Ascending aorta (tissue), 2 donors: ENCODE measurements at places on chromosomes 3 and 15. TPM values are rescaled to one million over a fixed set of nuclear protein-coding genes. Genes with fewer than 3 reads are reported as not detected.

- DNase-seq: no peak
Measured at GRCh38 chr3:72593881-72594397, 254.3 kb downstream of the SHQ1 start.

DNA sequence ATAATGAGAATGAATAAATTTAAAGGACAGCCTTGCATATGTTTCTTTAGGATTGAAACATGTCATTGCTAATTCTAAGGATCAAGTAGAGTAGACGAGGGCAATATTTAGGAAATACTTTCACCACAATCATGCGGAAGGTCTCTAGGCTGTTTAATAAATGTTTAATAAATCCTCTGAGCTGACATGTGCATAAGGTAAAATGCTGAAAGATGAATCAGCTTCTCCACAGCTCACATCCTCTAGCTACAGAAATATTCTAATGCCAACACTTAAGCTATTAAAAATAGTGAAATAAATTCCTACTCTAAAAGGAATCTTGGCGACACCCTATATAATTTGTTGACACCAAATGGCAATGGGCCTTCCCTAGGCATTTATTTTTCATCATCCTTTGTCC lies 407.3 kb downstream of the TBL1XR1 start:
- no peak for DNase-seq

- DNase-seq: no peak
Measured at GRCh38 chr3:172461530-172462138, 13.4 kb upstream of the GHSR start.

DNA sequence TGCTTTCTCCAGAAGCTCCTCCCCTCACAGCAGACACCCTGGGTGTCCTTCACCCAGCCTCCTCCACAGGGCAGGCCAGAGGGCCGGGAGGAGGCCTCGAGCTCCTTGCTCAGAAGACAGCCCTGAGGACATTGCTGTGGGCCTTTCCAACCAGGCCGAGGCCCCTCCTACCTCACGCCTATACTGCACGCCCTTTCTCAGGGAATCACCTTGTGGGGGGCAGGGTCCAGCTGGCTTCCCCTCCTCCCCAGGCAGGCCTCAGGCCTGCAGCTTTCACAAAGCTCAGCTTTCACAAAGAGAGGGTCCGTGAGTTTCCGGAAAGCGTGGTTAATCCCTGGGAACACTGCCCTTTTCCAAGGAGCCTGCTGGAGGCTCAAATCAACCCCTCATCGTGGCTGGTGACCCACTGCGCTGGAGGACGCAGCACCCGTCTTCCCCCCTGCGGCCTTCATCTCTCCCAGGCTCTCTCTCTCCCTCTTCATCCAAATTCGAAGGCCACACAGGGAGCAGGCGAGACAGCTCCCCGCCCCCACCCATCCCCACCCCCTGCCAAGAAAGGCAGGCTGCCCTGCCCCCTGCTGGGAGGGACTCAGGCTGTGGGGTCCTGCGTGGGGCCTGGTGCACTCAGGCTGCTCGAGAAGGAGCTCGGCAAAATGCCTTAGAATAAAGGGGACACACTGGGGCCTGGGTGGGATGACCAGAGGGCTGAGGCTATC lies 79.4 kb downstream of the OCA2 start:
- DNase-seq: no peak

Gene GALNT15
- 222 TPM for total RNA-seq

Gene PRSS50
- total RNA-seq: not detected

Gene IGDCC3
- total RNA-seq: not detected

Gene ZBTB38
- 101 TPM for total RNA-seq

Gene C3orf20
- not detected for total RNA-seq

Gene GNL3
- total RNA-seq: 50.4 TPM
